Hematopoietic multipotent progenitor cell treated with erythropoietin and hydrocortisone succinate and interleukin-3 and kit ligand, for 8 days (in vitro differentiated cells): ENCODE measurements at places on chromosomes 3 and 15.

DNA sequence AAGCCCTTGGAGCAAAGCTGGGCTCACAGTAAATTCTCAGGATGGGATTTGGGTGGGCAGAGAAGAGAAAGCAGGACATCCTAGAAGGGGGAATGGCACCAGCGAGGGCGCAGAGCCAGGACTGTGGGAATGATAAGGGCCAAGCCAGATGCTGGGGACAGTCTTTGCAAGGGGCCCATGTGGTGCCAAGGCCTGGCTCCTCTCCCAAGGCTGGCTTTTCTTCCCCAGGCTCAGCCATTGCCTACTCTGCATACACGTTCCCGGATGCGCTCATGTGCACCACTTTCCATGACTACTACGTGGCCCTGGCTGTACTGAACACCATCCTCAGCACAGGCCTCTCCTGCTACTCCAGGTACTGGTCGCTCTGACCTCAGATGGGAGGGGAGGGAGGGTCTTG, 24.7 kb upstream of the KIF23 start:
- DNase-seq = no peak

- DNase-seq = no peak
These were observed 918.8 kb upstream of the CFAP20DC start for GRCh38 chr3:59968513-59969045.

DNA sequence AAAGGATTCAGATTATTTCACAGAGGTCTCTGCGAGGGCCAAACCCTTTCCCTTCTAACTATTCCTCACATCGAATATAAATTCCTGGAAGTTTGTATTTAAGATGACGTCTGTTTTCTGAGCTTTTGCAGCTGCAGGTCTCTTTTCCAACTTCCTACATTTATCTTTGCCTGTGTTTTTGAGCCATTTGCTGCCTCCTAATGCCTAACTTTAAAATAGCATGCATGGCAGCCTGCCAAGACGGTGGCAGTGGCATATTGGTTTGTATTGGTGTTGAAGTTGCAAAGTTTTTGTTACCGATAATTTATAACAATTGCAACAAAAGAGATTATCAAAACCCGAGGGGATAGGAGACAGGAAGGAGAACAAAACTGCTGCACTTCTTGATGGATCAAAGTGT, 187.1 kb upstream of the DNAJC19 start:
- DNase-seq = peak; percentile 71

GRCh38 chr15:49467746-49468480, 44.9 kb downstream of the FGF7 start:
- no peak for DNase-seq

DNA sequence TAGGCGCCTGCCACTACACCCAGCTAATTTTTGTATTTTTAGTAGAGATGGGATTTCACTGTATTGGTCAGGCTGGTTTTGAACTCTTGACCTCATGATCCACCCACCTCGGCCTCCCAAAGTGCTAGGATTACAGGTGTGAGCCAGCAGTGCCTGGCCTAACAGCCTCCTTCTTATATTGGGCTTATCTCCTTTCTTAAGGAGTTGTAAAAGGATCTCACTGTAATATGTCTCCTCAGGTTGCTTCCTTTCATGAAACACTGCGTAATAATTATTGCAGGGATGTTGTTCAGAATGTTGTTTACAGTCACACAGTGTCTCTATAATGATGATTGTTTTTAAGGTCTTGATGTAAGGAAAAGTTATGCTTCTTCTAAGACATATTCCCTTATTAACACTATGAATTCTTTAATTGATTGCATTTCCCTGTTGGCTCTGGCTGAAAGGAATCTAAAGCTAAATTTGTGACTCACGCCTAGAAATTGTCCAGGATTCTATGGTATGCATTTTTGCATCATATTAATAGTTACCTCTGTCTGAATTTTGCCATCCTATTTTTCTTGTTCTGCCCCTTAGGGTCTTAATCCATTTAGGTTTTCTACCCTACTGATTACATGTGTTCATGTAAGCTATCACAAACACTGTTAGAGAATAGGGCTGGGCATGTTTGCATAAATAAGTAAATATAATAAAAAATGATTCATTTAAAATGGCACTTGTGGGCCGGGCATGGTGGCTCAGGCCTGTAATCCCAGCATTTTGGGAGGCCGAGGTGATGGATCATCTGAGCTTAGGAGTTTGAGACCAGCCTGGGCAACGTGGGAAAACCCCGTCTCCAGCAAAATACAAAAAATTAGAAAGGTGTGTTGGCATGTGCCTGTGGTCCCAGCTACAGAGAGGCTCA, 24.5 kb upstream of the RNF111 start:
- no peak for DNase-seq

DNA sequence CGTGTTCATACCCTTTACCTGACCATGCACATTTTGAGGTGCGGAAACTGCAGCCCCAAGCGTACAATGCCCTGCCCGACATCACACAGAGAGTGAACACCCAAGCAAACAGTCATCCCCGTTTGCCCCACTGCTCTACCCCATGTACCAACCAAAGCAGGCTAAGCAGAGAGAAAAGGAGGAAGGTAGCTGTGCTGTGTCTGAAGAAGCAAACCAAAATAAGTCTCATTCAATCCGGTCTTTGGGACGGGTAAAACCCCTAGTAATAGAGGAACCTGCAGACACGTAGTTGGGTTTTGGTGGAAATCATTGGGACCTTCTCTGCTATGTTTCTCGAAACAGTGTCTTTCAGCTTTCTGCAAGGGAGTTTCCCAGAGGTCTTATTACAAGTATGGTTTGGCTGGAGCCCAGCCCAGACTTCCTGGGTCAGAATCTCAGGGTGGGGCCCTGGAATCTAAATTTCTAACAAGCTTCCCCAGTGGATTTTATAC, 164.6 kb upstream of the HES1 start:
- no peak for DNase-seq

GRCh38 chr15:77773903-77774302, 141.2 kb upstream of the LINGO1 start:
- no peak for DNase-seq

GRCh38 chr3:19739504-19739903, 194.5 kb downstream of the EFHB start:
- no peak for DNase-seq

- DNase-seq = peak; percentile 42
These were observed 88.6 kb upstream of the GSK3B start for GRCh38 chr3:120182613-120183511.

GRCh38 chr15:28015855-28016254, 83.3 kb downstream of the OCA2 start:
- no peak for DNase-seq

DNA sequence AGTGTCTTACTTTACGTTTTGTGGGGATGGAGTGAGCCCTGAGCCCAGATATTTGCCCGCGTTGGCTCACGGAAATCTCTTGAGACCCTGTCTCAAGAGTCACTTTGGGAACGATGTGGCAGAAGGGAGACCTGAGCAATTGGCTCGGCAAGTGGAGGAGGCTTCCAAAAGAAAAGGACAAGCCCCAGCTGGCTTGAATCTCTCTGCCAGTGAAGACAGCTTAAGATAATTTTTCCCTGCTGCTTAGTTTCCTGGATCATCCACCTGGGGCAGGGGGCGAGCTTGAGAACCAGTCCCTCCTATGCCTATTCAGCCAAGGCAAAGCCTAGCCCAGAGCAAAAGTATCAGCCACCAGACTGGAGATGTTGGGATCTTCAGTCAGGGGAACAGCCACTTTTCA, 708 bp downstream of the SEC22A start:
- DNase-seq = no peak

DNA sequence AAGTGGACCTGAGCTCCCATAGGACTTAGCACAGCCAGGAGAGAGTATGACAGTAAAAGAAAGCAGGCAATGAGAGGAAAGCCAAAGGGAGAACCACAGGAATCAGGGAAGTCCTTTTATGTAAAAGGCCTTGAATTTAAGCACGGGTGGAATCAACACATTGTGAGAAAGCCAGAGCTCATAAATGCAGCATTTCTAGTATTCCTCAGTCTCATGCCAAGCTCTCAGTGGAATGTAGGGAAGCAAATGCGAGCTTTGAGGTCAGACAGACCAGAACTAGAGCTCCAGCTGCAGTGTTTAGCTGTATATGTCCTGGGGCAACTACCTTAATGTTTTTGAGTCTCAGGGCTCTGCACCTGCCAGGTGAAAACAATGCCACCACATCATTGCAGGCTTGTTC, 132.1 kb upstream of the TRIM42 start:
- DNase-seq = no peak

DNA sequence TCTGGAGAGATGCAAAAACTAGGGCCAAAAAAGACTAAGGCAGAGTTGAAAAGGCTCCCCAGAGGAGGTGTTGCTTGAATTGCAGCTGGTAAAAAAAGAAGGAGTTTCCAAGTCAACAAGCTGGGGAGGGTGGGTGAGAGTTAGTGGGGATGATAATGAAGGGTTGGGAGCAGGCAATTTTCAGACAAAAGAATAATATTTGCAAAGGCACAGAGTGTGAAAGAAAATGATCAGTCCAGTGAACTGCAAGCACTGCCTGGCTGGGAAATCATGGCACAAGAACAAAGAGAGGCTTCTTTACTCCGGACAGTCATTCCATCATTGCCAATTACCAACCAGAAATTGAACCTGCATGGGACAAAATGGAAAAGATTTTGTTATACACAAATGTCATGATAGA, 42.2 kb downstream of the C3orf85 start:
- DNase-seq = no peak

DNA sequence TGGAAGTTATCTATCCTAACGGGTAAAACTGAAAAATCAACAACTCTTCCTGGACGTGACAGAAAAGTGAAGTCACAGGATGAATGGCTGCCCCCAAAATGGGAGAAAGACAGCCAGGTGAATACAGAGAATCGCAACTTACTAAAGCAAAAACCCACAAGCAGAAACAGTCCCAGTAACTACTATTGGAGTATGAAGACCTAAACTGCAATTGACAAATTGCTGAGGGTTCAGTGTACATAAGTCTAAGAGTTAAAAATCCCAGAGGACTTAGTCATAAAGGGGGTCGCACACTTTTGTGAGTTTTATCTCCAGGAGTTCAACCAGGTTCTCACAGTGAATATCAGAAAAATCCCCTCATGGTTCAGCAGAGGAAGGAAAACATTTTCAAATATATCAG, 56.8 kb upstream of the IMPG2 start:
- DNase-seq = no peak

GRCh38 chr3:101148001-101148400, 154.8 kb upstream of the ABI3BP start:
- DNase-seq = peak; percentile 16
